Cardiac atrium fibroblast (primary cell): ENCODE measurements at places on chromosomes 3 and 15. TPM values are rescaled to one million over a fixed set of nuclear protein-coding genes. Genes with fewer than 3 reads are reported as not detected.

FSIP1 gene
- total RNA-seq: under 0.01 and 0.97 TPM in 2 replicates

MUC20 gene
- 1.3 TPM in 1 of 2 replicates, not detected in the other for total RNA-seq

CHRM5 gene
- not detected in 2 replicates for total RNA-seq

DPPA2 gene
- total RNA-seq: not detected in 2 replicates

SKOR1 gene
- not detected in 2 replicates for total RNA-seq

C3orf38 gene
- total RNA-seq: 15.3 and 16.2 TPM in 2 replicates

MKRN3 gene
- 0.16 TPM in 1 of 2 replicates, not detected in the other for total RNA-seq

ZNF502 gene
- 3.6 and 5.4 TPM in 2 replicates for total RNA-seq

PRR23B gene
- total RNA-seq: not detected in 2 replicates

SLC22A13 gene
- total RNA-seq: not detected in 2 replicates

A4GNT gene
- total RNA-seq: not detected in 2 replicates

ALDH1A3 gene
- 23.1 and 53.0 TPM in 2 replicates for total RNA-seq

SI gene
- not detected in 2 replicates for total RNA-seq

CNTN3 gene
- 0.16 TPM in 1 of 2 replicates, not detected in the other for total RNA-seq
